ENCODE measurements at places on chromosomes 6 and 20. TPM values are rescaled to one million over a fixed set of nuclear protein-coding genes. Genes with fewer than 3 reads are reported as not detected.

The LINC00237 gene
- not detected for total RNA-seq

The CCN5 gene
- total RNA-seq, result 533 TPM

The ADTRP gene
- total RNA-seq, result 2.0 TPM

The SLC16A10 gene
- not detected for total RNA-seq

The TCF15 gene
- total RNA-seq, result 0.12 TPM

The C6orf58 gene
- total RNA-seq, result not detected

The IL20RA gene
- 0.12 TPM for total RNA-seq

The SLC2A10 gene
- 45.4 TPM for total RNA-seq

The HFE gene
- 7.1 TPM for total RNA-seq

The POM121L2 gene
- total RNA-seq, result not detected

The C6orf163 gene
- 0.83 TPM for total RNA-seq

The CST1 gene
- 49.8 TPM for total RNA-seq

The ARMH2 gene
- total RNA-seq, result not detected

The HLA-DQA1 gene
- total RNA-seq, result not detected

The TRIM38 gene
- total RNA-seq, result 6.8 TPM

The NEU1 gene
- 54.9 TPM for total RNA-seq

The LY6G6C gene
- total RNA-seq, result not detected

The DOK5 gene
- 21.9 TPM for total RNA-seq

The BHLHE23 gene
- not detected for total RNA-seq

The PLA2G7 gene
- total RNA-seq, result not detected

The EFCAB8 gene
- total RNA-seq, result under 0.01 TPM

The PNRC1 gene
- total RNA-seq, result 20.1 TPM

The UCKL1 gene
- total RNA-seq, result 21.0 TPM

The SLC12A5 gene
- under 0.01 TPM for total RNA-seq

The NQO2 gene
- total RNA-seq, result 55.5 TPM

The LCA5 gene
- total RNA-seq, result 2.1 TPM

The DHX16 gene
- 46.2 TPM for total RNA-seq

The KIAA1755 gene
- total RNA-seq, result 0.59 TPM

The GATA5 gene
- total RNA-seq, result 1.7 TPM

The TMEM14A gene
- 26.0 TPM for total RNA-seq

The RAET1L gene
- total RNA-seq, result not detected

The PTCRA gene
- total RNA-seq, result not detected

The ATP6V1G2 gene
- 2.6 TPM for total RNA-seq

The TUBB2B gene
- total RNA-seq, result 4.1 TPM
